ENCODE measurements at places on chromosomes 1 and 21. TPM values are rescaled to one million over a fixed set of nuclear protein-coding genes. Genes with fewer than 3 reads are reported as not detected.
A peak's percentile ranks its signal among the peaks of the same experiment; 100 is the strongest.

DNA sequence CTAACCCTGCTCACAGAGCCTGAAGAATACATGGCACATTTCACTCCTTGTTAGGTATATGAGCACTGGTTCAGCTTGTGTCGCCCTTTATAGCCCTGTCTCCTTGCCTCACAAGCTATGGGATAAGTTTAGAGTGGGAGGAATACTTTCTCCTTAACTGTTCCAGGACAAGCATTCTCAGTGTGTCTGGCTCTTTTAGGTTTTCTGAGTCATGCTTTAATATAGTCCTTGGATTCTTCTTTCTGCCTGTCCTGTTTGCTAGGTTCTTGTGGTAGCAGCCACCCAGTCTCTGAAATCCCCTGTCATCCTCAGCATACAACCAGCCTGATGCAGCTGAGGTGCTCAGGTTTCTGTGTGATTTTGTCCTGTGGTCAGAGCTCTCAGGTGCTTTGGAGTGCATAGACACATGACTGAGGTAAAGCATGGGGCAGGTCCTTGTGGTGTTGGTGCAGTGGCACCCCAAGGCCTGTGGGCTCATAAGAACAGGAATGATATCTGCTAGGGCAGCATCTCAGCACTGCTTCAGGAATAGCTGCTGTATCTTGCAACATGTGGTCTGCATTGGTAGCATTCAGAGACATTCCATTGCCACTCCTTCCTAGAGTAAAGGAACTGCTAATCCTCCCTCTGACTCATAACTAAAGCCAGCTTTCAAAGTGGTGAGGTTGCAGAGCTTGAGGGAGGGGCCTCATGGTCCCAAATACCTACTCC is 14.2 kb upstream of the CASQ2 start:
- peak; percentile 99 for DNase-seq

DNA sequence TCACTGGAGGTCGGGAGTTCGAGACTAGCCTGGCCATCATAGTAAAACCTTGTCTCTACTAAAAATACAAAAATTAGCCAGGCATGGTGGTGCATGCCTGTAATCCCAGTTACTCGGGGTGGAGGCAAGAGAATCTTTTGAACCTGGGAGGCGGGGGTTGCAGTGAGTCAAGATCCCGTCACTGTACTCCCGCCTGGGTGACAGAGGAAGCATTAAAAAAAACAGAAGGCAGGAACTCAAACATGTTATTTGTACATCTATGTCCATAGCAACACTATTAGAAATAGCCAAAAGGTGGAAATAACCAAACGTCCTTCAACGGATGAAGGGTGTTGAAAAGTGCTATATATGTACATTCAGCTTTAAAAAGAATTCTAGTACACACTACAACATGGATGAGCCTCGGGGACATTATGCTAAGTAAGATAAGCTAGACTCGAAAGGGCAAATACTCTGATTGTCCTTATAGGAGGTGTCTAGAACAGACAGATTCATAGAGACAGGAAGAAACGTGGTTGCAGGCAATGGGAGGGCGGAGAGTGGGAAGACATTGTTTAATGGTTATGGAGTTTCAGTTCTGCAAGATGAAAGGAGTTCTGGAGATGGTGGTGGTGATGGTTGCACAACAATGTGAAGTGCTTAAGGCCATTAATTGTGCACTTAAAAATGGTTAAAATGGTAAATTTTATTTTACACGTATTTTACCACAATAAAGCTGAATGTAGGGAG is 19.2 kb downstream of the NLRP3 start:
- no peak for DNase-seq

The ADCY10 gene
- not detected for total RNA-seq

The SIK1 gene
- 12.1 TPM for total RNA-seq

The FCRL4 gene
- not detected for total RNA-seq

DNA sequence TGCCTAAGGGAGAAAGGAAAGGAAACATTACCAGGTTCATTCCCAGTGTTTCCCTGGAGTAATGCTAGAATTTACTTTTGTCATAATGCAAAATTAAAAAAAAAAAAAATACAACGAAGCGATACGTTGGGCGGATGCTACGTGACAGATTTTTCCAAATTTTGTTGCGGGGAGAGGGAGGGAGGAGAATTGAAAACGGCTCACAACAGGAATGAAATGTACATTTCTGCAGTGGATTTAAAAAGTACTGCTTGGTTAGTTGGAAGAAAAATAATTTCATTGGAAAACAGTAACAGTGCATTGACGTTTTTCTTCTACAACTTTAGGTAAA is 157.5 kb downstream of the RUNX1 start:
- no peak for DNase-seq

All from LHCN-M2 (cell line).